ENCODE measurements at places on chromosomes 13 and 19.

DNA sequence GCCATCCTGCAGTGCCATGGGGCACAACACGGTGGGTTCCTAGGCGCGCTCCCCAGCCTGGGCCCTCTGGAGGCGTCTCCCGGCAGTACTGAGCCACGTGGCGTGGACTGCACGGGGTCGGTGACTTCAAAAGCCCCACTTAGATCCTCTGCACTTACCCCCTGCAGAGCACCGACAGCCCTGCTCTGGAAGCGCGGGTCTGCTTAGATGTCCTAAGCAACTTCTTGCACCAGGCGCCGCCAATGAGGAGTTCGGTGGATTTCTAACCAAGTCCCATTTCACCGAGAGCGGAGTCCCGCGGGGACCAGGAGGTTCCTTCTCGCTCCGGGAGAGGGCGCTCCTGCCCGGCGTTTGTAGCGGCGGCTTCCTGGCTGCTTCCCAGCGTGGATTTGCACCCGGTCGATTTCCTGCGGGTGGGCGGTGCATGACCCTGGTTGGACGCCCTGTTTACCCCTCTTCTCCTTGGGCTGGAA lies 25.2 kb upstream of the ZNF845 start:
- DNase-seq = no peak

GRCh38 chr13:98461486-98462240 lies 115.2 kb downstream of the STK24 start:
- no peak for DNase-seq

DNA sequence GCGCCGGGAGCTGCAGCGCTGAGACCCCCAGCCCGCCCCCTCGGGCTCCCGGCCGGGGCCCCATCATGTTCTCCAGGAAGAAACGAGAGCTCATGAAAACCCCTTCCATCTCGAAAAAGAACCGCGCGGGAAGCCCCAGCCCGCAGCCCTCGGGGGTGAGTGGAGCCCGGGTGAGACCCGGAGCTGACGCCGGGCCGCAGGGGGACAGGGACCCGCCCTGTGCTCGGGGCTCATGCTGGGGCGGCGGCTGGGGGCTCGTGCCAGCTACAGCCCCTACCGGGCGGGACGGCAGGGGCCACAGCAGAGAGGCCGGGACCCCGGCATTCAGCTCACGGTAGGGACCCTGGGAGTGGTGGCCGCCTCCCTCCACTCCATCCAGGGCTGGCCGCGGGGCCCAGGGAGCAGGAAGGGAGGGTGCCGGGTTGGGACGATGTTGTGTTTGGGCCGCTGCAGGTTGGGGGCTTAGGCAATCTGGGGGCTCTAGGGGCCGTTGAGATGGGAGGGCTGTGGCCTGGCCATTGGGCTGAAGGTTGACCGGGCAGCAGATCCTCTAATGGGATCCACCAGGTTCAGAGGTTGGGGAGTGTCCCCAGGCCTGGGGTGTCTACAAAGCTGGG lies 482 bp downstream of the ARHGAP45 start:
- DNase-seq = no peak

DNA sequence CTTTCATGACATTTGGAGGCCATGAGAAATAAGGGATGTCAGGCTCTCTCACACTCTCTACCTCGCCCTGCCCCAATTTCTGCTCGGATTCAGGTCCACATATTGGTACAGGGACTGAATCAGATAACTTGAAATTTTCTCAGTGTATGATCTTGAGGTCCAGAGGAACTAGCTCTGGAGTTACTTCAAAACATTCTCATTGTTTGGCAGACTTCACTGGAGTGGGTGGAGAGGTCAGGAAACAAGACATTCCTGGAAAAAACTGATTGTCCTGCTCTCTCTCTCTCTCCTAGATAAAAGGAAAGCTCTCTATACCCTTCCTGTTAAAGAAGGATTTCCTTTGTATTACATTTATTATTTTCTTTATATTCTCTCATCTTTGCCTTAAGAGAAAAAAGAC lies 428.1 kb upstream of the DACH1 start:
- DNase-seq = no peak

- no peak for DNase-seq
Measured at GRCh38 chr19:11984986-11985385, 20.1 kb downstream of the ZNF763 start.

DNA sequence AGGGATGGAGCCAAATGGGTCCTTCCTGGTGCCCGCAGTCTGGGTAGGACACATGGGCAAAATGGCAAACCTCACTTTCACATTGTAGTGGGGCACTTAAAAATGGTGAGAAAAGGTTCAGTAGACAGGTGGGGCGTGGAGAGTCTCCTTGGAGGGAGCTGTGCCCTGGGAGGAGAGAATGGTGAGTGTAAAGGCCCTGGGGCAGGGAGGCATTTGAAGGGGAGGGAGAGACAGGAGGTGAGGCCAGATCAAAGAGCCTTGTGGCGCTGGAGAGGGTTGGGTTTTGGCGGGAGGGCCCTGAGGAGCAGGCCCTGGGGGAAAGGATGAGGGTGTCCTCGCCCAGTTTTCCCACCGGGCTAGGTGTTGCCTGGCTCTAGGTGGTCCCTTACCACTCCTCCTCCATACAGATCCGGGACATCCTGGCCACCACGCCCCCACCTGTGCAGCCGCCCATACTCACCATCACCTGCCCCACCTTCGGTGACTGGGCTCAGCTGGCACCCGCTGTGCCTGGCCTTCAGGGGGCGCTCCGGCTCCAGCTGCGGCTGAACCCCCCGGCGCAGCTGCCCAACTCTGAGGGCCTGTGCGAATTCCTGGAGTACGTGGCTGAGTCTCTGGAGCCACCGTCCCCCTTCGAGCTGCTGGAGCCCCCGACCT lies 6.3 kb downstream of the MAP1S start:
- no peak for DNase-seq

GRCh38 chr19:49340069-49340864 lies 5.1 kb downstream of the CD37 start:
- no peak for DNase-seq

GRCh38 chr19:10091895-10092641 lies 6.0 kb downstream of the SHFL start:
- DNase-seq = no peak

- no peak for DNase-seq
Measured at GRCh38 chr13:40094056-40094455, 438.6 kb downstream of the COG6 start.
